ENCODE measurements at places on chromosomes 1 and 21.

DNA sequence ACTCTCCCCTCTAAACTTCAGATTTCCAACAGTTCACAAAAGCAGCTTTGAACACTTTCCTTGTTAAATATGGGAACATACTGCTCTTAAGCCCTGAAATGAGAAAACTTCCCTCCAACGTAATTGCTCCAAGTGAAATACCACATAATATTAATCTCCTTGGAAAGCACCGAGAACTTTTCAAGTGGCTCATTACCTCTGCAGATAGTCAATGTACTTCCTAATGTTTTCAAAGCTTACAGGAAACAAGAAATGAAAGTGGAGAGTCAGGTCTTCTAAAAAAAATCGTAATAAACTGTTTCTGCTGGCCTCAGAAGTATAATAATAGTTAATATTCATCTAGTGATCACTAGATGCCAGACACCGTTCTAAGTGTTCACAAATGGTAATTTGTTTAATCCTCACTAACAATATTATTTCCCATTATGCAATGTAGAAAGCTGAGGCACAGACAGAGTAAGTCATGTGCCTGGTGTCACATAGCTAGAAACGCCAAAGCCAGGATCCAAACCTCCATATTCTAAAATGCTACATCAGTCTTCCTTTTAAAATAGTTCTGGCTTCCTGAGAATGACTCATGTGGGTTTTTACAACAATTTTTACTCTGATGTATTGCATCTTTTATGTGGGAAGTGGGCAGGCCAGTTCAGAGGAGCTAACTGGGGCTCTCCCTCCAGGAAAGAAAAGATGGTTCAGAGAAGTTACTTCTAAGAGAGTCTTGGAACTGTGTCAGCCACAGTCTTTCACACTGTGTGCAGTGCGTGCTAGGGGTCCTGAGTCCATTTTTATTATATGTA is 177.2 kb downstream of the PLPPR4 start:
- no peak for DNase-seq

- no peak for DNase-seq
Measured at GRCh38 chr1:2537784-2538115, 7.7 kb upstream of the HES5 start.

- DNase-seq, result peak; percentile 84
Measured at GRCh38 chr1:12208764-12209494, 20.9 kb upstream of the VPS13D start.

DNA sequence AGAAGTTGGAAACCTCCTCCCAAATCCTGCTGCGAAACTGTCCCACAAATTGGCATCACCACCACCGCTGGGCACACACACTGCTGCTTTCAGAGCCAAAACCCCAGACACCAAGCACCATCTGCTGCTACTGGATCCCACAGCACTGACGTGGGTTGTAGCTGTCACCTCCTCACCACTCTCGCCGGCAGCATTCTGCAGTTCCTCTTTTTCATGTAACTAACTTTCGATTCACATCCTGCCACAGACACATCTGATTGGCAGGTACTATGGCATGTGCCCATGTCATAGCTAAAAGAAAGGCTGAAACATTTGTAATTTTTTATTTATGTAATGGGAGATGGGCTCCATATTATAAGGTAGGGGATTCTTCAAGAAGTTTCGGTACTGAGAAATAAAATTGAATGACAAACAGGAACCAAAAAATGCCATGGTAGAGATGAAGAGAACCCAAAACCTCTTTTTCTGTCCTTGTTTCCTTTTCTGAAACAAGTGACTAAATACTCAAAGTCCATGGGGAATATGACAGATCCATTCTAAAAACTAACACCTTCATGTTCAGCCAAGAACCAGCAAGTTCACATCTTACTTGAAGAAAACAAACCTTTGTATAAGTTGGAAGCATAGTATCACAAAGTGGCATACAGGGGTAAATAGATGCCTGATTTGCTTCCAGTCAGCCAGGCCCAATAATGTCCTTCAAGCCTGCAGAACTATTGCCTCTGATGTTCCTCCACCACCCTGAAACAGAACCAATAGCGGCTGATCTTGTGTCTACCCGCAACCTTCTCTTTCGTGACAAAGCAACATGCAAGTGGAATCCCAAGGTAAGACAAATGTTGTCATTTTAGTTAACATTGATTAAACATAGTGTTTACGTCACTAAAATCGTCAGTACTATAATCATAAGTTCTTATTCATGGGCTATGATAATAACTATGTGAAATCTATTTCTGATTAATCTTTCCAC is 26.6 kb upstream of the RGS13 start:
- DNase-seq, result peak; percentile 67

GRCh38 chr1:58469016-58469415 is 77.5 kb downstream of the OMA1 start:
- no peak for DNase-seq

DNA sequence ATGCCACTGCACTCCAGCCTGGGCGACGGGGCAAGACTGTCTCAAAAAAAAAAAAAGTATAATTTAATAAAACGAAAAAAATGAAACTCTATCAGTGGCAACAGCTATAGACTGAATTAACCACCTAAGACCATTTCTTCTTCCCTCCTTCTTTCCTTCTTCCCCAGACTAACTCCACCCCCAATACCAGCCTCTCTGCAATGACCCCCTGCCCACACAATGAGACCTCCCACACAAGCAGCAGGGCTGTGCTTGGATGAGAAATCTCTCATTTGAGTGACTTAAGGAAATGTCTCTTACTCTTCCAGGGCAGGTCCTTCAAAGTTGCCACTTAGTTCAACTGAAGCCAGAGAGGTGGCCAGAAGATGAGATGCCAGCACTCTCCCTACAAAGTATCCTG is 94.5 kb upstream of the SYT6 start:
- DNase-seq, result no peak

DNA sequence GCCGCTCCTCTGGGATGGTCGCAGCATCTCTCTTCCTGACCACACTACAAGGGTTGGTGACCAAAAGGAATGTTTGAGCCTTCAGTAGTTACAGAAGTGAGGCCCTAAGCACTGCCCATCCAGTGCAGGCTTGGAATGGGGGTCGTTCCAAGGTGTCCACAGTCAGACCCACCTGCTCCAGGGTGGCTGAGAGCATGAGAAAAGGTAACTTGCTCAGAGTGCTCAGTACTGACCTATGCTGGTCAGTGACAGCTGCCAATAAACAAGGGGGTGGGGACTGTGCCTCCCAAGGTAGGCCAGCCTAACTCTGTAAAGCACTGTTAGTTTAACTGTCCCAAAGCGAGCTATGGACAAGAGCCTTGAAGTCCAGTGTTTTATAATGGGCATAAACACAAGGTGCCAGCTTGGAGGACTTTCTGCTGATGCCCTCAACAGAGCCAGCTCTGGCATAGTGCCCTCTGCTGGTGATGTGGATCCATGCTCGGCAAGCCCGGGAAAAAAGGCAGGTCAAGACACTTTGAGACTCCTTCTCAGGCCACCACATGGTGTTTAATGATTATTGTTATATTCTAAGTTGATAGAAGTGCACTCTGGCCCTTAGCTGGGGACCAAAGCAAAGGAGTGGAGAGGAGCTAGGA is 78.1 kb upstream of the DNAH14 start:
- DNase-seq, result peak; percentile 47

- DNase-seq, result no peak
Measured at GRCh38 chr1:62294261-62294660, 25.0 kb downstream of the KANK4 start.

GRCh38 chr1:60622486-60622885 is 459.9 kb upstream of the NFIA start:
- no peak for DNase-seq

DNA sequence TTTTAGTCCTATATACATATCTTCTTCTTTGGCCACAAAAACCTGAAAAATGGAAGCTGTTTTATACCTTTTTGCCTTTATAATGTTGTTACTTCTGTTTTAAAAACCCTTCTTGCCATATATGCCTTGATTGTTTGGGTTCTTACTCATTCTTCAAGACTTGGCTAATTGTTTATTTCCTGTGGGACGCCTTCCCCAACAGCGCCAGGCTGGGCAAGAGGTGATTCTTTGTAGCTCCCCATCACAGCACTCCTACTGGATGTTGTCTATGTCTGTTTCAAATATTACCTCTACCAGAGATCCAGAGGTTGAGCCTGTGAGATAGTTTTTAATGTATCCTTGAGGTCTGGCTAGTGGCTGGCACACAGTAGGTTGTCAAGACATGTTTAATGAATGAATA is 73.2 kb upstream of the CYP2J2 start:
- no peak for DNase-seq

DNA sequence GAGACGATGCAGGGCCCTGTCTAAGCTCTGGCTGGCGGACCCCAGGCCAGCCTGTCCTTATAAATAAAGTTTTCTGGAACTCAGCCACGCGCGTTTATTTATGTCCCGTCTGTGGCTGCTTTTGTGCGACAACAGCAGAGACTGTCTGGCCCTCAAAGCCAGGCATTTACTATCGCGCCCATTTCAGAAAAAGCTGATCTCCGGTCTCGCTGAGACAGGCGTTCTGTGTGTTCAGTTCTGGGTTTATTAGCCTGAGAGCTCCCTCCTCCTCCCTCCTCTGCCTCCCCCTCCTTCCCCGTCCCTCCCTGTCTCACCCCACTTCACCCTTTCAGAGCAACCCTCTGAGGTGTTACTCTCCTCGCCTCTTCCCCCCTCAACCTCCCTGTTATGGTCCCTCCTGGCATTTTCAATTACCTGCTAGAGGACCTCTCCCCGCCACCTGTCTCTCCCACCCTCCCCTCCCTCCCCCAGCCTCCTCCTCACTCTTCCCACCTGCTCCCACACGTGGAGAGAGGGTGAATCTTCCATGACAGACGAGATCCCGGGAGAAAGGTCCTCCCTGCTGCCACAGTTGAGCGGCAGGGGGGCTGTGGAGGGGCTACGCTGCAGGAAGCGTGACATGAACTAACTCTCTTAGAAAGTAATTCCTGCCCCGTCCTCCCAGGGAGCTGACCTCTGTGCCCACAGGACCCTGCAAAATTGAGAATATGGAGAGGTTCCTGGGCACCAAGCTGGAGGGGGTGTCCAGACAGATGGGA is 59.9 kb downstream of the SPSB1 start:
- DNase-seq, result no peak

GRCh38 chr1:1348420-1349255 is 580 bp downstream of the DVL1 start:
- DNase-seq, result no peak

DNA sequence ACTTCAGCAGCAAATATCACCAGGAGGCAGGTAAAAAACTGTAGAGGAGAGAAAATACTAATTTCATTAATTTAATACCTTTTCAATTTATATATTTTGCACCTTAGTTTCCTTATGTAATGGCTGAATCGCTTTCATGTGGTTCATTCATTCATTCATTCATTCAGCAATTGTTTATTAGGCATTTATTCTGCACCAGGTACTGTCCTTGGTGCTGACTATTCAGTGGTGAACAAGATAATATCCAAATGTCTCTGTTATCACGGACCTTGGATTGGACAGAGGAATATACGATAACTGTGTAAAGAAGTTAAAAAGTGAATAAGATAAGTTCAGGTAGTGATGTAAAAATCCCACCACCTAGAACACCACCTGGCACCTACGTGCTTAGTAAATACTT is 28.8 kb downstream of the TSPAN2 start:
- no peak for DNase-seq

DNA sequence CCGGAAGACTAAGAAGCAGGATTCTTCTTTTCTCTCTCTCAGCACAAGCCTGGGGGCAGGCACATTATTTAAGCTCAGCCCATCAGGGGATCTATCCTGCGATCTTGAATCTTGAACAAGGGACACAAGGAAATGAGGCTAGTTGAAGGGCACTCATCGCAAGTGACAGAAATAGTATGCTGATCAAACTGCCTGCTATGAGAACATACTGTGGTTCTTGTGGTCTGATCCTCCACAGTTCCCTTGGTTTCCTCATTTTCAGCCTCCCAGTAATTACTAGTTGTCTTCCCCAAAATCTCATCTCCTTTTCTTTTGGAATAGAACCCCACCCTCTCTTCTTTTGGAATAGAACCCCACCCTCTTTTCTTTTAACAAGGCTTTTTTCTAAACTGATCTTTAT is 6.5 kb downstream of the ANKRD45 start:
- DNase-seq, result no peak

- no peak for DNase-seq
Measured at GRCh38 chr1:12127206-12127810, 39.5 kb upstream of the TNFRSF1B start.

DNA sequence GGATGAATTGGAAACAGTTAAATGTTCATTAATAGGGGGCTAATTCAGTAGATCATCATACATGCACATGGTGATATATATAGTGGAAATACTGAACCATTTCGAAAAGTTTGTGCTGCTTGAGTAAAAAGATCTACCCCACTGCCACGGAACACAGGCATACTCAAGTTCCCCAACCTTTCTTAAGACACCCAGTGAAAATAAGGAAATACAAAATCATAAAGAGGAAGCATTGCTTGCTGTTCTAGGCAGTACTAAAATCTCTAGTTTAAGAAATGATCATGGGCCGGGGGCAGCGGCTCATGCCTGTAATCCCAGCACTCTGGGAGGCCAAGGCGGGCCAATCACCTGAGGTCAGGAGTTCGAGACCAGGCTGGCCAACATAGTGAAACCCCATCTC is 37.6 kb upstream of the KIRREL1 start:
- no peak for DNase-seq

DNA sequence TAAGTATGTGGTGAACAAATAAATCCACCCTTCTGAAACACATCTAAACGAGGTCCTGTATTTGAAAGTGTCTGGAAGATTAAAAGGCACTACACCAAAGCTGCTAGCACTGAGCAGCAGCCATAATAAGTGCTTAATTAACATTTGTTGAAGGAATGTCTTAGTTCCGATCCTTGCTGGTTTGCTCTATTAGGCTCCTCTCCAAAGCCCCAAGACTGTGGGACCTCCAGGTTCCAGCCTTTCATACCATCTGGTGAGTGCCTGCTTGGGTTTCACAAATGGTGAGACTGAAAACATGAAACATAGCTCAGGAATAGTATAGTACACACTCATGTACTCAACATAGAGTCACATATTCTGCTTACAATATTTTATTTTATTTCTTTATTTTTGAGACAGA is 640 bp upstream of the CYP2J2 start:
- no peak for DNase-seq

DNA sequence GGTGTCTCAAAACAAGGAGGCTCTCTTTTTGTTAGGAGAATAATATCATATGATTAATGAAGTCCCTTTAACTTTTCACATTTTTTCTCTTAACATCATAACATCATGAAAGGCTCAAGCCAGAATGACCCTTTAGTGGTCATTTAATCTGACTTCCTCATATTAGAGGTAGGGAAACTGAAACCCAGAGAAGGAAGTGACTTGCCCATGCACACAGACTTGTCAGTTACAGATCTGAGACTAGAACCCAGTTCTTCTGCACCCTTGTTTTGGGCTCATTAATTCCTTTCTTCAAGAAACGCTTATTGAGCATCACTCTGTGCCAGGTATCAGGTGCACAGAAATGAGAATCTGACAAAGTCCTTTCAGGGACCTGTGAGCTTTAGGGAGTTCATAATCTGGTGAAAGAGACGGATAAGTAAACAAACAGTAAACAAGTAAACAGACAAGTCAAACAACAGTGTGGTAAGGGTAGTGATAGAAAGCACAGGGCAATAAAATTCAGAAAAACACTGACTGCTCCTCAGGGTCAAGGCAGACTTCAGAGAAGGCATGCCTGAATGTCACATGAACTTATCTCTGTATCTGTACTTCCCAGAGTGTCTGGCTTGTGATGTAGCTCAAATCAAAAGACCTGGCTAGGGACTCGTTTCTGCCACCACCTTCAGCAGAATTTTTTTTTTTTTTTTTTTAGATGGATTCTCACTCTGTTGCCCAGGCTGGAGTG is 38.3 kb upstream of the OSBPL9 start:
- DNase-seq, result no peak

GRCh38 chr1:199168888-199169585 is 530.2 kb downstream of the PTPRC start:
- DNase-seq, result peak; percentile 33
